IPS DF 6.9 (cell line): ENCODE measurements at places on chromosomes 7 and 10.

DNA sequence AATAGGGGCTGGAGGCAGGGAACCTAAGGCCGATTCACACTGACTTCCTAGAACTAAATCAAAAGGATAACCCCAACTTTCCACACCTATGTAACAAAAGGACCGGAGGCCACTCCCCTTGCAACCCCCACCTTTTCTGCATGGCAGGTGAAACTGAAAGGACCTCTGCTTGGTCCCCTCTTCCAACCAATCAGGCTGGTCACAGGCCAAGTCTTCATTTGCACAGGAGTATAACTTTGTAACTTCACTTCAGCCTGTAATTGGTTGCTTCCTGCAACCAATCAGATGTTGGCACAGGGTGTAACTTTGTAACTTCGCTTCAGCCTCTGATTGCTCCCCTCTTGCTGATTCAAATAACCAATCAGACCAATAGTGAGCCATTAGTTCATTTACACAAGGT lies 190.0 kb downstream of the FAM107B start:
- DNase-seq, result no peak
- H3K4me3 ChIP-seq, result no peak overlapping the region
- peaks cover 1% of the 10 kb centered on the region; the same call in 1 of the 2 replicates for H3K4me1 ChIP-seq
- H3K27ac ChIP-seq, result no peak overlapping the region

DNA sequence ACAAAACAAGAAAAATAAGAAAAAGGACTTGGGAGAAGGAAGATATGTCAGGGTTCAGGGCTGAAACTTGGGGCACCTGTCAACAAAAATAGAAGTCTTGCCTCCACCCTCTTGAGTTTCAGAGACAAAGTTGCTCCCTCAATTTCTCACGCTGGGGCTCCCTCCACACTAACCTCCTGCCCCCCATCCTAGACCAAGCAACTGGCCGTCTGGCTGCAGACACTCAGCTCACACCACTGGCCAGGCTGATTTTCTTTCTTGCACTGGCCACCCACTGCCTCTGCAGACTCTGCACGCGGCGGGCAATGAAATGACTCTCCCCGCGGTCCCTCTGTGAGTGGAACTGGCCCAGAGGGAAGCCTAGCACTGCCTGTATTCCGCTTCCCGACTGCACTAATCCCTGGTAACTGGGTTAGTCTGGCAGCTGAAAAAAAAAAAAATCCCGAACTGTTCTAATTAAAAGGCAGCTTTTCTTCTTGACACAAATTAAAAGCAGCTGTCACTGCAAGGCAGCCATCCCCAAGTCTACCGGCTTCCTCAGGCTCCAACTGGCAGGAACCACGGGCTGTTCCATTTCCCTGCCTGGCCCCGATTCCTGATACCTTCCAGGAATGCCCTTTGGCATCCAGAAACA lies 83.5 kb downstream of the SPDYE5 start:
- H3K4me1 ChIP-seq, result no peaks in the 10 kb centered on the region
- no peak overlapping the region; the same call in 1 of the 2 replicates for H3K4me3 ChIP-seq
- no peak for DNase-seq
- H3K27me3 ChIP-seq, result no peaks in the 10 kb centered on the region
- H3K36me3 ChIP-seq, result peaks cover 29% of the 10 kb centered on the region
- H3K27ac ChIP-seq, result no peak overlapping the region

DNA sequence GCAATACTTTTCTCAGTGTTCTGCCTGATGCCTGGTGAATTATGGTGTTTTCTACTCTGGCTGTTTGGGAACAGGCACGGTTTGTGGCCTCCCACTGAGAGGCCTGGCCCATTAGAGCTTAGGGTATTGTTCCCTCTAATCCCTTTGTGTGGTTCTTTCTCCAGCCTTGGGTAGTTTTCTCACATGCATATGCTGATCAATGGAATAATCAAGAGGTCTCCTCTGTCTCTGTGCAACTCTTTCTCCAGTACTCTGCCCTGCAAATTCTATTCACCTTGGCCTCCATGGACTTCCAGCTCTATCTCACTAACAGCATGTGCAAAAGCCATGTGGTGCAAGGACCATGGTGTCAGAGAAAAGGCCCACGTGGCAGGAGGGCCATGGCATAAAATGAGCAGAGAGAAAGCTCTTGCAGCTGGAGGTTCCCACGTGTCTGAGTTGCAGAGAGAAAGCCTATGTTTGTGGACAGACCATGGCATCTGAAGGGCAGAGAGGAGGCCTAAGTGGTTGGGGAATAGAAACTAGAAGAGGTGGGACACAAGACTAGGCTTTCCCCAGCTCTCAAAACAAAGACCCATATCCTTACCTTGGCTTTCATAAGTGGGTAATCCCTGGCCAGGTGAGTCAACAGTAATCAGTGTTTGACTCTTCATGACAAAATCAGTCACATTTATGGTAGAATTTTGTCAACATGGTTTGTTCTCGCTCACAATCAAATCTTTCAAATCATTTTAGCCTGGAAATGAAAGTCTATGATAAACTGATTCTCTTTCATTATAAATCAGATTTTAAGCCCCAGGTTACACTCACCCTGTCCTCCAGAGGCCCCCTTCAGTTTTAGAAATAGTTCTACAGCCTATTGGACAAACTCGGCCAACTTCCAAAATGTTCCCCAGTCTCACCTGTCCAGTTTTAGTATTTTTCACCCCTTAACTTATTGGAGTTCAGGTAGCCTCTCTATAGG lies 17.3 kb downstream of the OPALIN start:
- DNase-seq, result no peak
- no peaks in the 10 kb centered on the region for H3K36me3 ChIP-seq
- peaks cover 4% of the 10 kb centered on the region; the same call in 1 of the 2 replicates for H3K4me1 ChIP-seq
- H3K27me3 ChIP-seq, result no peaks in the 10 kb centered on the region
- no peak overlapping the region for H3K27ac ChIP-seq
- H3K4me3 ChIP-seq, result no peak overlapping the region

- no peak for DNase-seq
- H3K27ac ChIP-seq, result no peak overlapping the region
- no peaks in the 10 kb centered on the region for H3K36me3 ChIP-seq
- peaks cover 5% of the 10 kb centered on the region; the same call in 1 of the 2 replicates for H3K27me3 ChIP-seq
- H3K4me3 ChIP-seq, result peak overlapping the region; percentile 57; the same call in 1 of the 2 replicates
These were observed 9.9 kb downstream of the SKIDA1 start for GRCh38 chr10:21515361-21516241.

DNA sequence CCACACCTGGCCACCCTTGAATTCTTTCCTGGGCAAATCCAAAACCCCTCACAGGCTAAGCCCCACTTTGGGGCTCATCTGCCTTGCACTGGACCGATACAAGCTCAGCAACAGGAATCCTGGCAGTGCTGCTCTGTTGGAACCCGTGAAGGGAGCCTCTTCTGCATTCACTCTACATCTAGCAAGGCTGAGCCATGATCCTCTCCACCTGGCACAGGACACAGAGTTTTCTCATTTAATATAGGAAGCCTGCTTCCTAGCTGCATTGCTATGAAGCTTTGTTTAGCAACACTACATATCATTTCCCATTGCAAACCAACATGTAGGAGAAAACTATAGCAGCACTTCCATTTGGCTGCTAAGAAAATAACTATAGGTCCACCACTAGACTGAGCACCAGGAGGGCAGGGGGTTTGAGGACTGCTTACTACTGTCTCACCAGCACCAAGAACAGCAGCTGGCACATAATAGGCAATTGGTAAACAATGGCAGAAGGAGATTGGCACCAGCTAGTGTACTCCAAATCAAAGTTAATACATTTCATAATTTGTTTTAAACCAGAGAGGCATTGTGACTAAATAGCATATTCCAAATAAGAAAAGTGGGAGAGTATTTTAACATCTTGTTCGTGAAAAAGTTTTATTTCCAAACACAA lies 56.1 kb downstream of the CPVL start:
- H3K27me3 ChIP-seq, result no peaks in the 10 kb centered on the region
- no peak overlapping the region for H3K27ac ChIP-seq
- no peaks in the 10 kb centered on the region for H3K36me3 ChIP-seq
- H3K4me1 ChIP-seq, result peaks cover 1% of the 10 kb centered on the region; the same call in 1 of the 2 replicates
- DNase-seq, result no peak
- no peak overlapping the region for H3K4me3 ChIP-seq

DNA sequence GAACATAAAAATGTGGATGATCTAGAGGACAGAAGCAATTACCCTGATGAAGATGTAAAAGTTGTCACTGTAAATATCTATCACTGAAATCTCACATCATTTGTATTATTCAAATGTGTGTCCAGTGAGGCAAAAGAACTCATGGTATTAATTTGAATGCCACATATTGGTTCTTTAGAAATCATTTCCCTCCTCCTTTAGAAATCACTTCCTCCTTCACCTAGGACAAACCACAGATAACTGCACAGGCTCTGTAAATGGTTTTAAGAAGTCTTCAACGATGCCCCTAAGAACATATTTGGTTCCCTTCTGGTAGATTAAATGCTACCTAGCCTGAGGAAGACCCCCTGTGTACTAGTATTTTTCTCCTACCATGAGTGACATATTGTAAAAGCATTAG lies 33.1 kb upstream of the ZNF518A start:
- no peaks in the 10 kb centered on the region for H3K4me1 ChIP-seq
- DNase-seq, result no peak
- no peak overlapping the region for H3K27ac ChIP-seq
- no peaks in the 10 kb centered on the region for H3K27me3 ChIP-seq
- H3K36me3 ChIP-seq, result no peaks in the 10 kb centered on the region
- no peak overlapping the region for H3K4me3 ChIP-seq

GRCh38 chr10:100670368-100670767 lies 75.0 kb upstream of the PAX2 start:
- no peaks in the 10 kb centered on the region for H3K36me3 ChIP-seq
- H3K27ac ChIP-seq, result no peak overlapping the region
- peaks cover 7% of the 10 kb centered on the region for H3K4me1 ChIP-seq
- DNase-seq, result no peak

- no peak for DNase-seq
- no peak overlapping the region for H3K27ac ChIP-seq
- no peaks in the 10 kb centered on the region for H3K4me1 ChIP-seq
- H3K4me3 ChIP-seq, result no peak overlapping the region
These were observed 62.4 kb upstream of the MKLN1 start for GRCh38 chr7:131265227-131265626.

DNA sequence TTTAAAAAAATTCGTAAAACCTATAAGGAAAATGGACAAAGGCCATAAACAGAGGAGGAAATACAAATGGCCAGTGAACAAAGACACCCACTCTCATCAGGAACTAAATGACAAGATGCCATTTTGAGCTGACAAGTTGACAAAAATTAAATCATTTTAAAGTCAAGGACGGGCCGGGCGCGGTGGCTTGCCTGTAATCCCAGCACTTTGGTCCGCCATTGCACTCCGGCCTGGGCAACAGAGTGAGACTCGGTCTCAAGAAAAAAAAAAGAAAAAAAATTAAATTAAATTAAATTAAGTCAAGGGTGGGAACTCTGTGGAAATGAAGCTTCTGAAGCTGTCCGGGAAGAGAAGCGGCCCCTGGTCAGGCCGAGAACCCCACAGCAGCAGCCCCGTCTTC lies 1.2 kb upstream of the NOM1 start:
- no peak for DNase-seq
- peaks cover under 1% of the 10 kb centered on the region; the same call in 1 of the 2 replicates for H3K36me3 ChIP-seq
- H3K4me1 ChIP-seq, result peaks cover 4% of the 10 kb centered on the region
- H3K4me3 ChIP-seq, result no peak overlapping the region
- H3K27me3 ChIP-seq, result no peaks in the 10 kb centered on the region
- no peak overlapping the region for H3K27ac ChIP-seq

GRCh38 chr10:122112625-122113160 lies 123.7 kb downstream of the TACC2 start:
- H3K4me3 ChIP-seq, result peak overlapping the region; percentile 52; the same call in 1 of the 2 replicates
- no peaks in the 10 kb centered on the region for H3K4me1 ChIP-seq
- no peaks in the 10 kb centered on the region for H3K36me3 ChIP-seq
- no peak for DNase-seq
- no peaks in the 10 kb centered on the region for H3K27me3 ChIP-seq

GRCh38 chr7:110224643-110225042 lies 866.3 kb upstream of the LRRN3 start:
- H3K27me3 ChIP-seq, result no peaks in the 10 kb centered on the region
- DNase-seq, result no peak
- no peak overlapping the region for H3K4me3 ChIP-seq
- no peak overlapping the region for H3K27ac ChIP-seq

- H3K4me3 ChIP-seq, result no peak overlapping the region
- H3K27ac ChIP-seq, result no peak overlapping the region
- H3K27me3 ChIP-seq, result peaks cover 12% of the 10 kb centered on the region; the same call in 1 of the 2 replicates
- H3K36me3 ChIP-seq, result no peaks in the 10 kb centered on the region
- no peak for DNase-seq
These were observed 213.6 kb upstream of the FZD1 start for GRCh38 chr7:91050677-91051076.

- H3K27ac ChIP-seq, result no peak overlapping the region
- no peak overlapping the region for H3K4me3 ChIP-seq
- DNase-seq, result no peak
- no peaks in the 10 kb centered on the region for H3K27me3 ChIP-seq
- peaks cover 3% of the 10 kb centered on the region; the same call in 1 of the 2 replicates for H3K36me3 ChIP-seq
These were observed 91.3 kb downstream of the AVL9 start for GRCh38 chr7:32586291-32587221.

GRCh38 chr7:151408839-151409666 lies 785 bp downstream of the WDR86 start:
- peak; percentile 43 for DNase-seq
- H3K4me3 ChIP-seq, result peak overlapping the region; percentile 59
- H3K27me3 ChIP-seq, result no peaks in the 10 kb centered on the region; the same call in 1 of the 2 replicates
- no peak overlapping the region for H3K27ac ChIP-seq

DNA sequence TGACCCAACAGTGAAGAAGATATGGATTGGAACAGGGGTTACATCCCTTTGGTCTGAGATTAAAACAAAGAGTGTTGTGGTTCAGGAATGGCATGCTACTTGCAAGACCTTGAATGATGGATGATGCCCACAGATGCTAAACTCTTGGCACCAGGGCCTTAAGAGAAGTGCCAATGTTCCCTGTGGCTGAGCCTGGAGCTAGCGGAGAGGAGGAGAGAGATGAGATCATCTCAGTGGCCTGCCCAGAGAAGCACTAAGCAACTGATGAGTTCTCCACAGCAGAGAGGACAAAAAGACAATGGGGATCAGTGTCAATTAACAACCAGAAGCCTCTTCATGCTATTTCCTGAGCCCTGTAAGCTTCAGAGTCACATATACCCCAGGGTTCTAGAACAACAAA lies 97.8 kb downstream of the ELAPOR2 start:
- no peaks in the 10 kb centered on the region for H3K36me3 ChIP-seq
- no peak for DNase-seq
- H3K27me3 ChIP-seq, result no peaks in the 10 kb centered on the region
- peaks cover 5% of the 10 kb centered on the region; the same call in 1 of the 2 replicates for H3K4me1 ChIP-seq
- no peak overlapping the region for H3K27ac ChIP-seq

- H3K27me3 ChIP-seq, result no peaks in the 10 kb centered on the region
- H3K4me1 ChIP-seq, result no peaks in the 10 kb centered on the region
- no peaks in the 10 kb centered on the region for H3K36me3 ChIP-seq
- DNase-seq, result no peak
- H3K27ac ChIP-seq, result no peak overlapping the region
- no peak overlapping the region for H3K4me3 ChIP-seq
These were observed 139.6 kb upstream of the GPR26 start for GRCh38 chr10:123526356-123527064.

- no peak overlapping the region for H3K4me3 ChIP-seq
- H3K4me1 ChIP-seq, result no peaks in the 10 kb centered on the region; the same call in 1 of the 2 replicates
- DNase-seq, result no peak
These were observed 89.8 kb upstream of the PPP2R2D start for GRCh38 chr10:131810805-131811629.

GRCh38 chr10:30818010-30818660 lies 188.6 kb upstream of the LYZL2 start:
- DNase-seq, result no peak
- no peak overlapping the region for H3K27ac ChIP-seq
- H3K4me3 ChIP-seq, result no peak overlapping the region
- no peaks in the 10 kb centered on the region for H3K36me3 ChIP-seq
- H3K27me3 ChIP-seq, result no peaks in the 10 kb centered on the region
- no peaks in the 10 kb centered on the region for H3K4me1 ChIP-seq

GRCh38 chr10:6347391-6347951 lies 144.7 kb downstream of the PFKFB3 start:
- no peak for DNase-seq
- no peaks in the 10 kb centered on the region for H3K27me3 ChIP-seq
- H3K4me3 ChIP-seq, result no peak overlapping the region
- H3K27ac ChIP-seq, result no peak overlapping the region
- peaks cover 2% of the 10 kb centered on the region; the same call in 1 of the 2 replicates for H3K4me1 ChIP-seq
